NCI-H187 treated with DMSO at 0.1 percent for 48 hours (cell line): ENCODE measurements at places on chromosomes 1 and 21.

DNA sequence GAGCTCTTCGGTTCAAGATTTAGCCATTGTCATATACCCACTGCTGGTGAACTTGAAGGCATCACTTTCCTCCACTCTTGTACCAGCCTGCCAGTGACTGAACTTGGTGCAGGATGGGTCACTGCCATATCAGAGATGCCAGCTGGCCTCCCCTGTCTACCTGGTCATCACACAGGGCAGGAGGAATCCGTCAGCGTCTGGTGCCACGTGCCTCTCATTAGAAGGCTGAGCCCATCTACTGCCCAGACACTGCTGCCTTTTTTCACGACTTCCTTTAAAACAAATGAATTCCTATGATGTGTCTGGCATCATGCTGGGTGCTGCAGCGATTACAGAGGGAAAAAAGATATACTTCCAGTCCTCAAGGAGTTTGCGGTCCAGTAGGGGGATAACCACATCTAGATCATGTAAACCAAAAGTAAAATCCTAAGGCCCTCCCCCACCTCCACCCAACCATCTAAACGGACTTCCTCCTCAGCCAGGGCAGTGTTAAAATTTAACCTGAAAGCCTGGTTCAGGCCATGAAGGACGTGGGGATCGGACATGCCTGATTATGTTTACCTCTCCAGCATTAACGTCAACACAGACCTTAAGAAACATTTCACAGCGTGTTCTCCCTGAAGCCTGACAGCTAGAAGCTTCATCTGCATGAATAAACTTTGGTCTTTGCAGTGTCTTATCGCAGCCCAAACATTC, 29.2 kb upstream of the PDE9A start:
- DNase-seq = no peak

GRCh38 chr1:191034132-191034531, 556.5 kb upstream of the BRINP3 start:
- no peak for DNase-seq

DNA sequence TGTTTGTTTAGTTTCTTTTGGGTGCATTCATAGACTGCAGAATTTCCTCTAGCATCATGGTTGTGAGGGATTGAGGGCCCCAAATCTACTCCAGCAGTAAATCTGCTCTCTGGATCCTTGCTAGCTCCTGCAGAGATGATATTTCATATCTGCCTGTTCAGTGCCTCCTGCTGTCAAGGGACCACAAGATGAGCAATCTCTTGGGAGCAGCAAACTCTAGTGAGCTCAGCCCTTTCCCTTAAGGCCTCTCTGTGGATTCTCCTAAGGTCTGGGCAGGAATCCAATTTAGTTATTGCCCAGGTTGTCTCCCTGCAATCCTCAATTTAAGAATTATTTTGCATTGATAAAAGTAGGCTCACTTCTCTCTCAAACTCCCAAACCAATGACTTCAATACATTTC, 76.9 kb downstream of the RGS18 start:
- no peak for DNase-seq

- no peak for DNase-seq
Observed at GRCh38 chr1:19398309-19398760, 86.2 kb downstream of the SLC66A1 start.

DNA sequence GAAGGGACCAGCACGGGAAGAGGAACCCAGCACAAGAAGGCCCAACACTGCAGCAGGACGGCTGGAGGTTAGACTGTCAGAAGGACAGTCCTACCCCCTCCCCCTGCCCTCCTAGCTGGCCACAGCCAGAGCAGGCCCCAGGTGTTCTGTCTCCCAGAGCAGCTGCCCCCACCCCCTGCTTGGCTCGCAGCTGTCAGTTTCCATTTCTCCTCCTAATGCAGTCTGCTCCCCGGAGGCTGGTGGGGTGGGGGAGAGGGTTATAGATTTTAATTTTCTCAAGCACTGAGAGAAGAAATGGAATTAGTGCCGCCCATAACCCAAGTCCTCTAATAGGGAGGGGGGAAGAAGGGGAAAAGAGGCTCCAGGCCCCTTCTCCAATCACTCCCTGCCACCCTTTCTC, 13.0 kb upstream of the PEAR1 start:
- DNase-seq = no peak

DNA sequence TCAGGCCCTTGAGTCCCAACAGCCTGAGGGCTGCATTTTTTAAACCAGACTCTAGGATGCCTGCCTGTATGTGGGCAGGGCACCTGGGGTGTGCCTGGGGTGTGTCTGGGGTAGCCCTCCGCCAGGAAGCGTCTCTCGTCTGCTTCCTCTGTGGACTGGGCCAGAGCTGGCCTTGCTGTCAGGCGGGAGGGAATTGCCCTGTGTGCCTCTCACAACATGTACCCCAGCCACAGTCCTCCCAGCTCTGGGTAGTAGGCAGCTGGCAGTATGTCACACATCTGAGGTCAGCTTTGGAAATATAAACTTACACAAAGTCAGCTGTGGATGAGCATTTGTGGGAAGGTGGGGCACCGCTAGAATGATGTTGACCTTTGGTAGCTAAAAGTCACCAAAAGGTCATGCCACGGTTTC, 13.0 kb downstream of the TRAF5 start:
- DNase-seq = no peak

- DNase-seq = no peak
Observed at GRCh38 chr1:188127507-188127906, 1298.8 kb downstream of the PLA2G4A start.

GRCh38 chr1:84809023-84809422, 84.0 kb downstream of the LPAR3 start:
- no peak for DNase-seq

DNA sequence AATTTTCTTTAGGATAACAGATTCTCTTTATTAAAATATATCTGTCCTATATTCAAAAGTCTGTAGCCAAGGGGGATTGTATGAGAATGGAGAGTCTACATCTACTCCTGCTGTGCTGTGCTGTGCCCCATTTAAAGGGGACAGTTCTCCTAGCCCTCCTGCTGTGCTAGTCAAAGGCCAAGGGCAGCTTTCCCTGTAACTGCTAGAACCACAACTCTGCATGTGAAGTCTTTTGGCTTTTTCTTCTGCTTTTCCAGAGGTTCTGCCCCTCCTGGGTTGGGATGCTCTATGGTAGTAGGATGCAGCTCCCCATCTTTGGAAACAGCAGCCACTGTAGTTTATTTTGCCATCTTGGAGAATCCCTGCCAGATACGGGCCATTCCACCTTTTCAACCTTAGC, 197.5 kb upstream of the JUN start:
- no peak for DNase-seq

DNA sequence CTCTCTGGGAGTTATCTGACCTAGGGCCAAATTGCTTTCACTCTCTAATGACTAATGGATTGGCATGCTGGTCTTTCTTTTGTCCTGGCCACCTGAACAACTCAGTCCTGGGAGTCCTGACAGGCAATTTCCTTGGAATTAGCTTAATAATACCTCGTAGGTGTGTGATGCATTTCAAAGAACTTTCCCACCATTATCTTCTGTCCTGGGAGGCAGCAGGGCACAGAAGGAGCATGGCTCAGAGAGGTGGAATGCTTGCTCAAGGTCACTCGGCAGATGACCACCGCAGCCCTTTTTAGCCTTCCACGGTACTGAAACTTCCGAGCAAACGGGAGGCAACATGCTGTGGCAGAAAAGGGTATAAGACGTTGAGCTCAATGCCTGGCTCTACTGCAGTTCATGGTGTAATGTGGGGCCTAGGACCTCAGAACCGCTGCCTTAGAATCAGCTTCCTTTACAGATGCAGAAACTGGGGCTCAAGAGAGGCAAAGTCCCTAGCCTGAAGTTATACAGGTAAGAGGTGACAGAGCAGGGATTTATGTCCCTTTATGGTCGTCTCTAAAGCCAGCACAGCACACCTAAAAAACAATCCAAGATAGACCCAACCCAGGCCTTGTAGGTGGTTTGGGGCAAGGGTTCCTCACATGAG, 3.2 kb downstream of the ID3 start:
- no peak for DNase-seq
